Karpas-422 (cell line): ENCODE measurements at places on chromosomes 4 and X.

DNA sequence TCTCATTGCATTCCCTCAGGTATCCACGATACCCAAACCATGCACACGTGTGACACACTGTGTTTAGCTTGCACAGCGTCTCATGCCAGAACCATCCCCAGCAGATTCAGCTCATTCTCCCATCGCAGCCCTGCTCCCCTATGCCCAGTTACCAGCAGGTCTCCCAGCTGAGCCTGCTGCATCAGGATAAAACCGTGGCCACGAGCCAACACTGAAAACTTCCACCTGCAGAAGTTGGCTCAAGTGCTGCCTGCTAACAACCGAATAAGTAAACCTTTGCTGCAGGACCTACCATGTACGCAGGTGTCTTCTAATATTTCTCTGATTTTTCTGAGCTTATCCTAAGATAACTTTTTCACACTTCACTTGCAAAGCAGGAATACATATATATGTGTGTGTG, 120.4 kb upstream of the STS start:
- DNase-seq: no peak

DNA sequence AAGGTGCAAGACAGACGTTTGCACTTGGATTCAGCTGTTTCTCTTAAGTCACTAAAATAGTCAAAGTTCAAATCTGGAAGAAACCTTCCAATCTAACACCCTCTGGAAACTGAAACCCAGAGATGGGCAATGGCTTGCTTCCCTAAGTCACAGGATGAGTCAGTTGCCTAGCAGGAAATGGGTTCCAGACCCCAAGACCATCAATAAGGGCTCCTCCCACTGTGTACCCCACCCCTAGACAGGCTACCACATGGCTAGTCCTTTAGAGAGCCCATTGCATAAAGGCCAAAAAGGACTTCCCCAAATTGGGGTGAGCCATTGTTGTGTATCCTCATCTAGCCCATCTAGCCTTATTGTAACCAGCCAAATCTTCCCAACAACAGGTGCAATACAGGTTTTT, 216.2 kb downstream of the HS6ST2 start:
- no peak for DNase-seq

- no peak for DNase-seq
Observed at GRCh38 chr4:113834298-113834697, 72.8 kb upstream of the CAMK2D start.

DNA sequence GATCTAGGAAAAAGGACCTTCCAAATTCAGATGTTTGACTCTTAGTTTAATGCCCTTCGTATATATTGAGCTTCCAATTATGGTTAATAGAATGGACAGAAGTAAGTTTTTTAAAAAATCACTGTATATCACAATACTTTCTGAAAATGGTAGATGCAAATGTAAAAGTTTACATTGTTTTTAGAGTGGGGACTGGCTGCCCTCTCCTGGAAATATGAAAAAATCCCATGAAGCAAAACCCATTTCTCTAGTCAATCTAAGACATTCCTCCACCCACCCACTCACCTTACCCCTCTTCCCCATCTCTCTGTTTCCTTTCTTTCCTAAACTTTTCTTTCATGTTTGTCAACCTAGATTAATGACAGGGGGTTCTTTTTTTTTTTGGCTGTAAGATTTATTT, 134.5 kb downstream of the ARHGAP6 start:
- no peak for DNase-seq

DNA sequence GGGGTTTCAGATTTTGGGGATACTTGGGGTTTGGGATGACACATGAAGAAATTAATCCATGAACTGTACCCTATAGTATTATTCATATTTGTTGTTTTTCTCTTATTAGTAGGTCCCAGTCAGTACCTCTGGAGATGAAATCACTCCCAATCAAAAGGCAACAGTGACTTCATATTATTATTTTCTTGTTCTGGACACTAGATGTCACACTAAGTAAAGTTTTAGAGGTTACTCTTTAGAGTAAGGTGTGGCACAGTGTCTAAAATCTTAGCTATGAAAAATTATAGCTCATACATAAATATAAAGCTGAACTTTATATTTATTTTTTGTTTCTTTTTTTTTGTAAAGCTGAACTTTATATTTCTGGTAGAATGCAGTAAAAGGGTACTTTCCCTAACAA, 35.1 kb downstream of the FAM114A1 start:
- DNase-seq: peak; percentile 79

- DNase-seq: peak; percentile 84
Observed at GRCh38 chr4:47686294-47686872, 151.5 kb downstream of the CORIN start.

GRCh38 chr4:157896726-157897125, 276.1 kb downstream of the GASK1B start:
- no peak for DNase-seq

DNA sequence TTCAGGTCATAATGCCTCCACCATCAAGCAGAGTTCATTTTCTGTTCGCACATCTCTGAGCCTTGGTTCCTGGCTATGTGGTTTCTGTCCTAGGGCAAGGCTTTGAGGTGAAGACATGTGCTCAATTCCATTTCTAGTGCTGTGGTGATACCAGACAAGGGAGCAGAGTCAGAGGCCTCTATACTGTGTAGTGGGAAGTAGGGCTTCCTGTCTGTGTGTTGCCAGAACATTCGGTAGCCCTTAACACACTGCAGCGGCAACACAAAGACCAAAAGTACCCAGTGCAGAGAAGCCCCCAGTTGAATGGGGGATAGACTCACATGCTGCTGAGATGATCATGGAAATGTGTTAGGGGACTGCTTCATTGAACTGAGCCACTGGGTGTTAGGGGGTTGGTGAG, 56.4 kb downstream of the STARD8 start:
- no peak for DNase-seq

- peak; percentile 87 for DNase-seq
Observed at GRCh38 chr4:153497988-153498967, 32.1 kb downstream of the TMEM131L start.

DNA sequence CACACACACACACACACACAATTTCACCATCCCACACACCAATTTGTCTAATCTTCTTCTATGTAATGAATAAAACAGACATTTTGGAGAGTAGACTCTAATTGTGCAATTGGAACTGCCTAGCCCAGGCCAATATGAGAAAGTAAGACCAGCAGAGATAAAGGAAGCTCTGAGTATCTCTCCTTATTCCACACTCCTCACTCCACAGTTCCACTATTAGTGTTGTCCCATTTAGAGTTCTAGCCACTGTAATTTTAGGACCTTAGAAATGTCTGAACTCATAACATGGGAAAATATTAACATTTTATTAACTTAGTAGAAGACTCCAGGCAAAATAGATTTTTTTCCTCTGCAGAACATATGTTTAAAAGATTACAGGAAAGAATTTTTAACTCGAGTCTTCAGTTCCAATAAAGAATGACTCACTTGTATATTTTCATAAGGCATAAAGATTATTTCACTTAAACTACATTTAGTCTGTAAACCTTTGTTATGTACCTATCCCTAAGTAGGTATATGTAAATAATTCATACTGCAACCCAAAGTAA, 297.6 kb upstream of the INTU start:
- DNase-seq: no peak

GRCh38 chr4:113945906-113946305, 33.5 kb downstream of the ARSJ start:
- no peak for DNase-seq

DNA sequence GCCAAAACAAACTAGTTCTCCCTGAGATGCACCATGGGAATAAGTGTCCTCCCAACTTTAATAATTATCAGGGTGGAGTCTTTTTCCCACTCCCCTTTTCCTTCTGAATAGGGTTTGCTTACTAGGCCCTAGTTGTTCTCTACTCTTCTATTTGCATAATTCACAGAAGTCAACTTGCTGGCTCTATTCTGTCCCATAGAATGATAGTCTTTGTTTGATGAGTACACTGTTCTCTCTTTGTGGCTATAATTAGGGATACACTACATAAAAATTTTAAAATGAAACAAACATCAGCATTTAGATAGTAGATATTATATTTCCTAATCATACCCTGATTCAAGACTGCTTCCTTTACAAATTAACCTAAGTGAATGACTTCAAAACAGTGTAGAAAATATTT, 10.3 kb downstream of the PDHA2 start:
- no peak for DNase-seq

- no peak for DNase-seq
Observed at GRCh38 chr4:22465996-22466395, 49.9 kb downstream of the ADGRA3 start.

GRCh38 chr4:186604124-186604807, 48.9 kb upstream of the MTNR1A start:
- DNase-seq: no peak

- peak; percentile 88 for DNase-seq
Observed at GRCh38 chr4:121998024-121998423, 46.2 kb upstream of the TRPC3 start.

- peak; percentile 69 for DNase-seq
Observed at GRCh38 chr4:140252141-140252741, 98.3 kb upstream of the MAML3 start.
